Epithelial cell of prostate (primary cell): ENCODE measurements at places on chromosomes 4 and X.

- DNase-seq: no peak
These were observed at the start of gene NAA11 for GRCh38 chr4:79325864-79326328. Gene NAA11 (minus strand): TSS chr4:79326061. CDS start chr4:79325877, 184 bp downstream.

- DNase-seq: no peak
These were observed 220.4 kb downstream of the MAML3 start for GRCh38 chr4:139933541-139933940.

GRCh38 chr4:151771664-151772063 lies 10.9 kb upstream of the GATB start:
- no peak for DNase-seq

- DNase-seq: no peak
These were observed 7.4 kb downstream of the AFF1 start for GRCh38 chr4:86942185-86942666.

- DNase-seq: no peak
These were observed 22.2 kb downstream of the TMEM184C start for GRCh38 chr4:147639388-147639787.

DNA sequence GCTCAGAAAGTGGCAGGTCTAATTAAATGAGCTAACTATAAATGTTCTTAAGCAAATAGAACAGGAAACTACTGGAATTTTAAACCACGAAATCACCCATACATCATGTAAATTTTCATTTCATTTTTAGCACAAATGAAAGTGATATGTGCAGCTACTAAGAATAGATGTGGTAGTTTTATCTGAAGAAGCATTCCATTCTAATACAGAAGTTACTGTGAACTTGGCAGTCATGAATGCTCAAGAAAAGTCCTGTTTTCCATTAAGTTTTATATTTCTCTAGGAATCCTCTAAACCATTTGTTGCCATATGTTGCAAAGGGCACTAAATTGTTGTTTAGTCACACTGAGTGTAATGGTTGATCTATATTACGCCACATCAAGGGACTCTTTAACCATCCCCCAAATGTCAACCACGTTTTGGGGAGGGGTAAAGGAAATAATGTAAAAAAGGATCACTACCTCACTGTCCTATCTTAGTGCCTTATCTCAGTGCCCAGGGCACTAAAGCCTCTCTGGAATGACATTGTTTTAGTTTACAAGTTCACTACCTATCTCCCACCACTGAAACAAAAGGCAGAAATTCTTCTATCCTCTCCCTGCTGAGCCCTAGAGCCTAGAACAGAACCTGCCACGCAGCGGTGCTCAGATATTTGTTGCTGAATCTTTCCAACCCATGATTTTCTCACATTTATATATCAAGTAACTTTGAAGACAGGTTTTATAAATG lies 118.0 kb downstream of the SHISA3 start:
- DNase-seq: no peak

- no peak for DNase-seq
These were observed 113.6 kb downstream of the SPRY1 start for GRCh38 chr4:123510221-123510620.

GRCh38 chr4:110155654-110156053 lies 42.8 kb downstream of the ELOVL6 start:
- no peak for DNase-seq

GRCh38 chr4:80014531-80014930 lies 58.5 kb downstream of the ANTXR2 start:
- no peak for DNase-seq

DNA sequence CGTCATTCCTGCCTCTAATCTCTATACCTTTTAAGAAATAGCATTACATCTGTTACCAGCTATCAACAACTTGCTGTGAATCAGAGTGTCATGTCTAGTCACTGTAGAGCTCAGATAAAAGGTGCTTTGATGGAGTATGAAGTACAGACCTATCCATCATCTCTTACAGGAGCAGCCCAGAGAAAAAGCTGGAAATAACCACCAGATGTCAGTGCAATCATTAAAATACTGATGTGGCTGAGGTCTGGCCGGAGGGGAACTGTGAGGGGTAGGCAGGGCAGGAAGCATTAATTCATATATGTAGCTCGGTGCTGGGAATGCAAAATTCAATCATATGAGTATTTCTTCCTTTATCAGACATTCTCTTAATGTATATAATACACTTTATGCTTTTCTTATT lies 100.6 kb downstream of the AKAP4 start:
- no peak for DNase-seq

- DNase-seq: no peak
These were observed 41.6 kb upstream of the HMGB3 start for GRCh38 chrX:150941580-150941979.

DNA sequence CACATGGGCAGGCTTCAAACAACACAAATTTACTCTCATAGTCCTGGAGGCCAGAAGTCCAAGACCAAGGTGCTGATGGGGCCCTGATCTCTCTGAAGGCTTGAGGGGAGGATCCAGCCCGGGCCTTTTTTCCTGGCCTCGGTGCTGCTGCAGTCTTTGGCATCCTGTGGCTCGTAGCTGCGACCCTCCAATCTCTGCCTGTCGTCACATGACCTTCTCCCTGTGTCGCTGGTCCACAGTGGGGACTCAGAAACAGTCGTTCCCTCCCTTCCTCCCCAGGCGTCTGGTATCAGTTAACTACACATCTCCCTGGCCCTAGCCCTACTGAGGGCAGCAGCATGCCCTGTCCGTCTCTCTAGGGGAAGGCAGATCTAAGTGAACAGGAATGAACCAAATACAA lies 19.1 kb upstream of the MSX1 start:
- no peak for DNase-seq

DNA sequence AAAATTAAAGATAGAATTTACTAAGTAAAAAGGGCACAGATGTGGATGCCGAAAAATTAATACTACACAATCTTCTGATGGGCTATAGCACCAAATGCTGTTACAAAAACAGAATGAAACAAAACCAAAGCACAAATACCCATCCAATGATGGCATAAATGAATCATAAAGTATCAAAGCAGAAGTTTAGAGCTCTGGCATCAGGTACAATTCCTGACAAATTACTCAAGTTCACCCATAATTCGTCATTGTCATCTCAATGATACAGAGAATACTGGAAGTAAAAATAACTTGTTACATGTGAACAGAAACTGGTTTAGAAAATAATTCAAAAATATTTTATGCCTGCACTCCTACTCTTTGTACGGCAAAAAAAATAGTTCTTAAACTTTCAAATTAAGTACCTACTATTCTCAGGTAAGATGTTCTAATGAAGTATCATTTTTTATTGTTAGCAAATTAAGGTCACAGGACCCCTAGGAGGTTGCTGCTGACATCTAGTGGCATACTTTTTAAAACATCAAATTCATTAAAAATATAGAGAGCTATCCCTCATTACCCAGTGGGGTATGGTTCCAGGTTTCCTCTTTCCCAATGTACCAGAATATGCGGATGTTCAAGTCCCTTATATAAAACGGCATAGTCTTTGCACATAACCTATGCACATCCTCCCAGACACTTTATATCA lies 126.1 kb downstream of the INPP4B start:
- DNase-seq: peak; percentile 44

DNA sequence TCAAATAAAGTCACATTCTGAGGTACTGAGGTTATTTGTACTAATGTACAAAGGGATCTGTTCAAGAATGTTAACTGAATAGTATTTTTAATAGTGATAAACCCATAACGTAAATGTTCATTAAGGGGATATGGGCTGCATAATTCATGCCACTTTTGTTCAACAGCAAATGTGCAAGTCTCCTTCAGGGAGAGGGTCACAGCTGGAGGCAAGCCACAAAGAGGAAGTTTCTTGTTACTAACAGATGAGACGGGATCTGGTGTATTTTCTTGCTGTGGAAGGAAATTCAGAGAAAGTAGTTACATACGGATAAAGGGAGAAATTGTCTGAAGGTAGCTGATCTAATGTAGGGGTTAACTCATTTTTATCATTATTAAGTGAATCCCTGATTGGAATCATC lies 10.0 kb downstream of the ZFP42 start:
- no peak for DNase-seq

GRCh38 chrX:109484886-109485285 lies 3.0 kb upstream of the GUCY2F start:
- DNase-seq: no peak

- no peak for DNase-seq
These were observed 730.8 kb downstream of the IL1RAPL1 start for GRCh38 chrX:29318012-29318411.

- DNase-seq: no peak
These were observed 37.5 kb upstream of the CXCL8 start for GRCh38 chr4:73702796-73703287.

- no peak for DNase-seq
These were observed 617 bp upstream of the GPR34 start for GRCh38 chrX:41688156-41688555.

GRCh38 chr4:87270144-87270543 lies 49.7 kb upstream of the KLHL8 start:
- no peak for DNase-seq

DNA sequence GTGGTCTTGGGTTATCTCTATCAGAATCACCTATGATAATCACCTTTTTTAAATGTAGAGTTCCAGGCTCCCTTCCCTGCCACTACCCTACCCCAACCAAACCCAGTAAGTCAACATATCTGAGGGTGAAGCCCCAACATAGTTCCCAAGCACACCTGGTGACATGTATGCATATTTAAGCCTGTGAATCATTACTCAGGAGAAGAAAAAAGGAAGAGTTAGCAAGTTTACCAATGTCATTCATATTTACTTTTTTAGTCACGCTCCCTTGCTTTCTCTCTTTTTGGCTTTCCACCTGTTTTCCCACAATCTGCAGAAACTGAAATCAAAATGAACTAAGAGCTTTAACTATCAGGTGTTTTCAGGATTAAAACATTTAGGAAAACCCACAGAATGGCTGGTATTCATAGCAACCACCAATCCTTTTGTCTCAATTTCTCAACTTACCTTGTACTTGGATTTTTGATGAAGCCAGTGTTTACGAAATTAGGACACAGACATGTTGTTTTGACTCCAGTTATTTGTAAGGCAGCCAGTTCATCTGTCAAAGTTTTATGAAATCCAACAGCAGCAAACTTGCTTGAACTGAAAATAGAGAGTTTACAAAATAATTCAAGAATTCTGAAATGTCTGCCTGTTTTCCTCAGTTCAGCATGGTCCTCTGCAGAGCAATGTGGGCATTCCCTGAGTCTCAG lies 34.0 kb downstream of the HSD17B11 start:
- peak; percentile 64 for DNase-seq

DNA sequence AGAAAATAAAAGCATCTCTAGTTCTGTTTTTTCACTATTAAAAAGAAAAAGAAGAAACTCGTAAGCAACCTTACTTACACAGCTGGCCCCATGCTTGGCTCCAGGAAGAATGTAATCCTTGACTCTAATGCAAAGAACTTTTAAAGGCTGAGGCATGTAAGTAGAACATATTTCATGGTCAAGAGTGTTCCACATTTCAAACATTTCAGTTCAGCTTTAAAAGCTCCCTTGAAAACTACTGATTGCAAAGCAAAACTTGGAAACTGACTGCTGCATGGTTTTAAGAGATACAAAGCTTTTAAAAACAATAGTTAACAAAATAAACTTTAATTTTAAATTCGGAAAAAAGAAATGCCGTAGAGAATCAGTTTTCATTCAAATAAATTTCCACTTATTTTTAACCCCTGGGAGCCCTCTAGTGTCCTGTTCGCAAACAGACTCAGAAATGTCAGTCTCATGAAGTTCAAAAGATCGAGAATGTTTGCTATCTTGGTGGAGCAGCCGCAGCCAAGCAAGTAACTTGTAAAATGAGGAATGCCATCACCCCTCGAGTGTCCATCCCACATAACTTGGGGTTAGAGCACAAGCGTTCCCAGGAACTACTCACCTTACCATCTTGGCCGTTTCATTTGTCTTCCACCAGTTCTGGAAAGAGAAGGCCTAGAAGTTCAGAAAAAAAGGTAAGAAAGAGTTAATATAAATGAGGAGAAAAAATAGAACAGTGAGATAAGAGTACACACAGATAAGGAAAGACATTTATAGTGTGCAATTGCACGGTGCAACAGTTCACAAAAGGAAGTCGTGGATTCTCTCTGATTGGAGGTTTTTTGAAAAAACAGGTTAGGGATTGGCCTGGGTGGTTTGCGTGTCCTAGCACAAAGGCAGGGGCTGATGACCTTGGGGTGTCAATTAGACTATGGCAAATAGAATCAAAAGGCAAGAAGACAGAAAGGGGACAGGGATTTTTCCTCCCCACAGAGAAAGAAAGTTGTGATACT lies at the start of gene GASK1B:
Gene GASK1B, minus strand, starts transcription at position 765 of the 998 bp plus-strand sequence. CDS start 1,650 bp downstream, outside the sequence.
- no peak for DNase-seq

- DNase-seq: no peak
These were observed 9.6 kb downstream of the IRS4 start for GRCh38 chrX:108726748-108727147.

DNA sequence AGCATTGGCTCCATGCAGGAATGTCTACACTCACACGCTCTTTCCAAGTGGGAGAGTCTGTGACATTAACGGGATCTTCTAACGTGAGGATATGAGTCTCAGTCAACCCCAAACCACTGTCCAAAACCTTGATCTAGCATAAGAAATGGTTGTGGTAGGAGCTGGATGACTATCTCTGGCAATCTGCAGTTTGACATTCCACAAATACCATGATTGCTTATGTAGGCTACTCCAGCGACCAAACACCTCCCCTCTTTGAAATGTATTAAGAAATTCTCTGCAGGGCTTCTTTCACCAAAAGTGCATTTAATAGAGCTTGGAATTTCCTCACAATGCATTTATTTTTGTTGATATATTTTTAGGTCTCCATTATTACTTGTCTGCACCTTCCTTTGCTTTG lies 14.1 kb upstream of the STX18 start:
- no peak for DNase-seq

- DNase-seq: peak; percentile 59
These were observed 109.1 kb downstream of the PTTG2 start for GRCh38 chr4:38069271-38069760.

DNA sequence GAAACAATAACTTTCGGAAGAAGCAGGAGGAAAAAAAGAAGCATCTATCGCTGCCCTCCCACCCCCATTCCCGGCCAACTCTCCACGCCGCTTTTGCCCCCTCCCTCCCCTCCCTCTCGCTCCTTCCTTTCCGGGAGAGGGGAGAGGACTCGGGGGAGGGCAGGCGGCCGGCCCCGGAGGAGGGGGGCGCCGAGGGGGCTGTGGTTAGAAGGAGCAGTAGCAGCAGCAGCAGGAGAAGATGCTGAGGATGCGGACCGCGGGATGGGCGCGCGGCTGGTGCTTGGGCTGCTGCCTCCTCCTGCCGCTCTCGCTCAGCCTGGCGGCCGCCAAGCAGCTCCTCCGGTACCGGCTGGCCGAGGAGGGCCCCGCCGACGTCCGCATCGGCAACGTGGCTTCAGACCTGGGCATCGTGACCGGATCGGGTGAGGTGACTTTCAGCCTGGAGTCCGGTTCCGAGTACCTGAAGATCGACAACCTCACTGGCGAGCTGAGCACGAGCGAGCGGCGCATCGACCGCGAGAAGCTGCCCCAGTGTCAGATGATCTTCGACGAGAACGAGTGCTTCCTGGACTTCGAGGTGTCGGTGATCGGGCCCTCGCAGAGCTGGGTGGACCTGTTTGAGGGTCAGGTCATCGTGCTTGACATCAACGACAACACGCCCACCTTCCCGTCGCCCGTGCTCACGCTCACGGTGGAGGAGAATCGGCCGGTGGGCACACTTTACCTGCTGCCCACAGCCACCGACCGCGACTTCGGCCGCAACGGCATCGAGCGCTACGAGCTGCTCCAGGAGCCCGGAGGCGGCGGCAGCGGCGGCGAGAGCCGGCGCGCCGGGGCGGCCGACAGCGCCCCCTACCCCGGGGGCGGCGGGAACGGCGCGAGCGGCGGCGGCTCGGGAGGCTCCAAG lies 1.3 kb downstream of the PCDH7 start:
- no peak for DNase-seq
